ENCODE measurements at places on chromosomes 11 and 22.

DNA sequence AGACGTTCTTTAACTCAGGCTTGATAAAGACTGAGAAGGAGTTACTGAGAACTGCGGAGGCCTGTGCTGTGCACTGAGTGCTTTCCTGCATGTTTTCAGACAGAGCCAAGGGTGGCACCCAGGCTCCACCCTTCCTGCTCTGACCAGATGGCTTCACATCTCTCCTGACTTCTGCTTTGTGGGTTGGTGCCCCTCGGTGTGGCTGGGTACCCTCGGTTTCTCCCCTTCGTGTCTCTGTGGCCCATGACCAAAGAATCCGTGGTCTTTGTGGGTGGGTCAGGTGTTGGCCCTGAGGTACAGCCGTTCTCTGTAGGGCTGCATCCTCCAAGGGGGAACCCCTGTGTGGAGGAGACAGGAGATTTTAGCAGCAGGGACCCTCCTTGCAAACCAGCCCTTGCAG, 34.3 kb downstream of the GRIK4 start:
- DNase-seq = no peak

DNA sequence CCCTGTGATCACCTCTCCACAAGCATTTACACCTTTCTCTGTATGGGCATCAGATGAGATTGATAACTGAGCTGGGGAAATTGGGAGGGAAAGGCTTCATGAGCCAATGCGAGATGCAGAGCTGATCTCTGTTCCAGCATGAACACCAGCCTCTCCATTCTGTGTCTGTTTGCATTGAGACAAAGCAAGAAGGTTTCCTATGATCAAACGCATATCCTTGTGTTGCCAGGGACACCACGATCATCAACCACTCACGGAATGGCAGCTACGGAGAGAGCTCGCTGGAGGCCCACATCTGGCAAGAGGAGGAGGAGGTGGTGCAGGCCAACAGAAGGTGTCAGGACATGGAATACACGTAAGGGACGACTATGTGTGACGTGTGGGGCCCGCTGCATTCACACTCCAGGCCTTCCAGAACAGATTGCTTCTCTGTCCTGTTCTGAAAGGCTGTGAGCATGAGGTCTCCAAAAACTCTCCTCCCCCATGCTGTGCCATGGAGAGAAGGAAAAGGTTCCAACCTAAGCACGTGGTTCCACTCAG, 96.4 kb downstream of the AMOTL1 start:
- DNase-seq = no peak

DNA sequence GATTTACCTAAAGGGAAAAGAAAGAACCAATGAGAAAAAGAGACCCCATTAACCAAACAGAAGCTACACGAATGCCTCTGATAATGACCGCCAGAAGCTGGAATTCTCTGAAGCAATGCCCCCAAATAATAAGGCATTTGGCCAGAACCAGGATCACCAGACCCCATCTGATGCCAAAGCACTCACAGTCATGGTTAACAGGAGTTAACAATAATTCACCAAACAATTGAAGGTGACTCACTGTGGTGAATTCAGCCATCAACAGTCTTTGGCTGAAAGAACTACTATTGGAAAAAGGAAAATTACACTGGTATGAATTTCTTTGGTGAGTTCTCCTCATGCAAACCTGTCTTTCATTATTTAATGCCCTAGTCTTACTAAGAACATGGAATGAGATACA, 21.9 kb upstream of the NFRKB start:
- no peak for DNase-seq

- DNase-seq = no peak
These were observed 44.1 kb downstream of the DCUN1D5 start for GRCh38 chr11:103047837-103048236.

DNA sequence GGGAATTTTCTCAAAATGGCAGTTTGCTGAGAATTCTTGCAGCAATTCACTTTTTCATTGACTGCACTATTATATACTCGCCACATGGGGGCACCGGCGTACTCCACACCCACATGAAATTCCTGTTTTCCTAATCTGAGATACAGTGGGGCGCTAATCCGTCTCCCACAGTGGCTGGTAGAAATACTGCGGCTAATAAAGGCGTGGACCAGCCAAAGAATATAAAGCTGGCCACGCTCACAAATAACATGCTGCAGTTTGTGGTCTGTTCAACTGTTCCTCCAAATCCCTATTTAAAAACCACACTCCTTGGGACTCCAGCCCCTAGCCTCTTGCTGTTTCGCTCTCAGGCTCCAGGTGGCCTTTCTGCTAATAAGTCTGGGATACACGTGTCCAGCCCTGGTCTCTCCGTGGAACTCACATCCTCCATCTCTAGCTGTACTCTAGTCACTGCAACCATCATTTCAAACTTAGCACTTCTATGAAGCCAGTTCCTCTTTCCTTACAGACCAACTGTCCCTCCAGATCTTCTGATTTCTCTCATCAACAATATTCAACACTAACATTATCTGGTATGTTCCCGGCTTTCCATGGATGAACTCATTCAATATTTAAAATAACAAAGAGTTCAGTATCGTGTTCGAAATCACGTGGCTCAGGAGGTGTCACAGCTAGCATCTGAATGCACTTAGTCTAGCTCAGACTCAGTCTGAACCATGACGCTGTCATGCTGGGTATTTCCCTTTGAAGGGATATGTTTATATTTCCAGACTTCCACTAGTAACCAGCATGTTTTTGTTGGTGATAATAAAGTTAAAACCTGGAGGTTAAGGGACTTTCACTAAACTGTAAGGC, 22.0 kb downstream of the TBRG1 start:
- DNase-seq = no peak

DNA sequence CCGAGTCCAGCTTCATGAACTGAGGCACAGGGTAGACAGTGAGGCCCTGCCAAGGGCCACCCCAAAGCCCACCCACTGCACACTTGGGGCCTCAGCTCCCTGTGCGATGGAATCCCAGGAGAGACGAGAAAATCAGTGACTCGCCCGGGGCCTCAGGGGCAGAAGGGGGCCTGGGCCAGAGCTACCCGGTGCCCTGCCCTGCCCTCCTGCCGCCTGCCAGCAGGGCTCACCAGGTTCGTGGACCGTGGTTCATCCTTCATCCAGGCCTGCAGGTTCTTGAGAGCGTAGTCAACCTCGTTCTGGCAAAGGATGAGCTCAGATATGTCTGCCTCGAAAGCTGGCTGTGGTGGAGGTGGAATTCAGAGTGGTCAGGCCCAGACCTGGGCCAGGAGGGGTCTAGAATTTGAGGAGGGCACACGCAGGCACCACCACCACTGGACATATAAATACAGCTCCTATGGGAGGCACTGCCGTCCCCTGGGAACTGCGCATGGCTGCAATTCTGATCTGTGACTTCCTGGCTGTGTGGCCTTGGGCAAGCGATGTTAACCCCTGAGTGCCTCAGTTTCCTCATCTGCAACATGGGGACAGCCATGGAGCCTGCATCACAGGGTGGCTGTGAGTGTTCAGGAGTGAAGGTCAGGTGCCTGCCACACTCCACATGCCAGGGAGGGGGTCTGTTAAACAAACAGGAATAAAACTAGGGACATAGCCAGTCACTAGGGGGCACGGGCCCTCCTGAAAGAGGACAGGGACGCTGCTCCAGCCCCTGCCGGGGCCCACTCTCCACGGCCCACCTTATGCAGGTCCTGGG, 7.5 kb downstream of the ALDH3B2 start:
- no peak for DNase-seq

- no peak for DNase-seq
These were observed at the start of gene PLXNB2 for GRCh38 chr22:50306753-50307749. Gene PLXNB2 (minus strand): TSS chr22:50307646. CDS start chr22:50290584, 17,062 bp downstream.

DNA sequence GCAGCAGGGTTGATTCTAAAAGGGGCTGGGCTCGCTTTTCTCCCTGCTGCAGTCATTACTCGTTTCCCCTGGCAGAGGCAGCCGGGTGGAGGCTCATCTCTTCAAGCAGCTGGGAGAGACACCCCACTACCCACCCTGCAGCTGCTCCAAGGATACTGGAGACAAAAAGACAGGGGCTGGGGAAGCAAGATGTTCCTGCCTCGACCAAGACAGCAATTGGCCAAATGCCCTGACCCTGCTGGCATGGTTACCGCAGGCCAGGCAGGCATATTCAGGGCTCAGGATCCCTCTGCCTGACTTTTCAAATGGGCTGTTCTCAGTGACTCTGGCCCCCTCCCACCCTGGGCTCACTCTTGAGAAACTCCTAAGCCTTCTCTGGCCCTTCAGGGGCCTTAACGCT, 6.8 kb upstream of the RGL4 start:
- DNase-seq = no peak

DNA sequence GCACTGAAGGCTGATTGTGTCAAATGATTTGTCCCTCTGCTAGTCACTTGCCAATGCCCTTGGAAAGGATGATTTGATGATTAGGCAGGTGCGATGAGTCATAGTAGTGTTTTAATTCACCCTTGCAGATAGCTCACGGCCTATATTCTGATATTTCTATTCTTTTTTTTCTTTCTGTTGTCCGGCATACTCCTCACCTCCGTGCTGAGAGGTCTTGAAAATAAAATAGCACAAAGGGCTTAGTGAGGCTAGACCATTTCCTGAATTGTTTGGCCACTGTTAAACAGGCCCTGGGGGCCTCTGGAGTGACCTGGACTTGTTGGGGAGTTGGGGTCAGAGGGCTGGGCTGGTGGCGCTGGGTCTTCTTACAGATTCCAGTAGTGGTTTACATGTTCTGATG, 99.8 kb downstream of the ZBTB16 start:
- DNase-seq = no peak

DNA sequence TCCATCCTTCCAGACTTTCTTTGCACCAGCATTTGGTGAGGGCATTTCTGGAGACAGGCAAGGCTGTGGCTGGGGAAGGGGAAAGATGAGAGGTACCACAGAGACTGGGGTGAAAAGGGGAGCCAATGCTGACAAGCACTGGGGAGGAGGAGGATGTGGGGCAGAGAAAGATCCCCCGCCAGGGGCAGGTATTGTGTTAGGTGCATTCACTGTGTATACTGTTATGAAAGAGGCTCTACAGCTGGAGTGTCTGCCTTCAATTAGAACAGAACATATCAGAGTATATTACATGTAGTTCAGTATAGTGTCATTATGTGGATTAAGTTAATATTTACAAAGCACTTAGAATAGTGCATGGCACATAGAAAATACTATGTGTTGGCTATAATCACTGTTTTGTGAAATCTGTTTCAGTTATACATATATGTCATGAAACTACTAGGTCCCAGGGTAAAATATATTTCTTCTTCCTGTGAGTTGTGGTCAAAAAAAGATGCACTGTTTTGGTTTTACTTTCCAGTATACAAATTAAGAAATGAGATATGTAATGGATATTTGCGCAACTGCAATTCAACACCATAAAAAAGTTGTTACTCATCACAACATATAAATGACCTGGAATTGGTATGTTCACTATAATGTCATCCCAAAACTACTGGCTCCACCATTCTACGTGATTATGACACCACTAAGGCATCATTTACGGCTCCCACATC, 8.4 kb downstream of the MSANTD2 start:
- DNase-seq = no peak

DNA sequence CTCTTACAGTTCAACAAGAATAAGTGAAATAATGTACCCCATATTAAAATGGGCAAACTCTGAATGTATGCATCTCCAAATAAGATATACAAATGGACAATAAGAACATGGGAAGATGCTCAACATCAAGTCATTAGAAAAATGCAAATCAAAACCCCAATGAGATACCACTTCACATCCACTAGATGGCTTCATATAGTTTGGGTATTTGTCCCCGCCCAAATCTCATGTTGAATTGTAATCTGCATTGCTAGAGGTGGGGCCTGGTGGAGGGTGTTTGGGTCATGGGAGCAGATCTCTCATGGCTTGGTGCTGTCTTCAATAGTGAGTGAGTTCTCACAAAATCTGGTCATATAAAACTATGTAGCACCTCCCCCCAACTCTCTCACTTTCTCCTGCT, 5.7 kb downstream of the MPZL2 start:
- no peak for DNase-seq

- no peak for DNase-seq
These were observed 53.4 kb downstream of the ARHGAP42 start for GRCh38 chr11:100740440-100740839.

DNA sequence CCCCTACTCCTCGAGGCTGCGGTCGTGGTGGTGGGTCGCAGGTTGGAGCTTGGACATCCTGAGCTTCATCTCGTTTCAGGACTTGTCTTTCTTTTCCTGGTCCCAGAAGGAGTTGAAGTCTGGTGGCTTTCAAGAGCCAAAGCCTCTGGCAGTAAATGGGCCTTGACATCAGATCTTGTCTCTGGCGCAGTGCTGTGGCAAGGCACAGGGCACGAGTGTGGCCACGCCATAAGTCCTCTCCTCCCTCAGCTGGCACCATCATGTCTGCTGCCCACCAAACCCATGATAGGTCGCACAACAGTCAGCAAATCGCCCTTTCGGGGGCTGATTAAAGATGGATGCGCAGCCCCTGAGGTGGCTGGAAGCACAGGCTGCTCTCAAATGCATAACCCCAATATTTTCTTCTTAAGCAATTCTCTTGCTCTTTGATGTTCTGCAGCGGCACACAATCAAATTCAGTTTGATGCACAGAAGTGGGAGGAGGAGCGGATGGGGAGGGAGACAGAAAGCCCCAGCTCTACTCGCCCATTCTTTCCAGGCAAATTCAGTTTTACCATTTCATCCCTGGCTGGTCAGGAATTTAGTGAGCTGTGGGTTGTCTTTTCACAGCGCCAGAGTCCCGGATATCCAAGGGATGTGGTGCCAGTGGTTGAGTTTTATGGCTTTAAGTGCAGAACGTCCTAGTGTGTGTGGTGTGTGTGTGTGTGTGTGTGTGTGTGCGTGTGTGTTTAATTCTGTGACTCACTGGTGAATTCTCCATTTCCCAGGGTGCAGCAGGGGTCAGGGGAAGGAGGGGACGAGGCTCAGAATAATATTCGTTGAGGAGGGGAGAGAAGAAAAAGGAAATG, 162.0 kb downstream of the DSCAML1 start:
- no peak for DNase-seq

DNA sequence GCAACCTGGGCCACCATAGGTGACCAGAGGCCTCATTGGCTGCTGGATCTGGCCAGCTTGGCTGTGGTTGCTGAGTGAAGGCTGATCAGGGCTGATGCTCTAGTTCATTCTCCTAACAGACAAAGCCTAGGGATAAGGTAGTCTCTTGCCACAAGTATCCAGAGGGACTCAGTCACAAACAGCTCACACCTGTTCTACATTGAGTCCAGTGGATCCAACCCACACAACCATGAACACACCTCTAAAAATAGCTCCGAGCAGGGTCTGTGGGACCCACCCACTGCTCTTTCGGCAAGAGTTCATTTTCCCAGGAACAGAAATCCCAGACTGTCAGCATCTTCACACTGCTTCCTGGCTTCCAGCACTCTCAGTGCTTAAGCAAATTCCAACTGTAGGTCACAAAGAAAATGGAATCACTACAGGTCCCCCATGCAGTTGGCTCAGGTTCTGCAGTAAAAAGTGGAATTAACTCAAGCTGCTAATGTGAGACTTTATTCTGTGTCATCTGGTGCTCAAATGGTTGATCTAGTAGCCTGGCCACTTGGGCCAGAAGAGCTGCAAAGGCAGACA, 67.3 kb downstream of the PPFIBP2 start:
- DNase-seq = no peak

Measured in stimulated activated CD4-positive, alpha-beta T cell treated with anti-CD3 and anti-CD28 coated beads, Interleukin-2, amount 100 ng/mL, for 48 hours (primary cell).